ENCODE measurements at places on chromosomes 3 and 15.

- no peak for DNase-seq
These were observed 63.6 kb downstream of the SLC15A2 start for GRCh38 chr3:121957674-121958415.

DNA sequence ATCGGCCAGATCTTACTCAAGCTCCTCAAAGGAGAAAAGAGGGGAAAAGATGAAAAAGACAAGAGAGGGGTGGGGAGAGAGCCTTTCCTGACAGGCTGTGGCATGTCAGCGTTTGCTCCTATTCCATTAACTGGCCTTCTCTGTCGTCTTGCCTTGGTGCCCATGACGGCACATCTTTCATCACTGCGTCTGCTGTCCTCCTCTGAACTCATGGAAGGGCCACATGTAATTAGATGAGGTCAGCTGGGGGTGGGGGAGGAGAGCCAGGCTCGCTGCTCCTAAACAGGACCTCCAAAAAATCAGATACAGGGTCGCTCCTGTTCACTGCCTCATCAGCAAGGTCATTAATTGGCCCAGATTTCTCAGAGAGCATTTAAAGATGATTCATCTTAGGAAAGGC lies 49.7 kb downstream of the LRTM1 start:
- no peak for DNase-seq

DNA sequence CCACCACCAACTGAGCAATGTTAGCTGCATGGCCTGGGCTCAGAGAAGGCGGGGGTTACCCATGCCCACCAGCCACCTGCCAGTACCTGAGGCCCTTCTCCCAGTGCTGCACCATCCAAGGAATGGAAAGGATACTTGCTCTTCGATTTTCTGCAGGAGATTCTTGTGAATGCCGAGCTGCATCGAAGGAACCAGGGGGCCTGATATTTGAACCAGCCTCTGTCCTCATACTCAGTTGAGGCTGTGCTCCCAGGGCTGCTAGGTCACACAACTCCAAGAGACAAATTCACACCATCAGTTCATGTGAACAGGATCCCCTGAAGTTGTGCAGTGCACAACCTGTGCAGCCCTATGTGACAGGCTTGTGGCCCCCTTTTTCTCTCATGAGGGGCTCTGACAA lies 18.0 kb downstream of the PLA2G4F start:
- DNase-seq = no peak

- DNase-seq = no peak
These were observed 205.0 kb downstream of the OSBPL10 start for GRCh38 chr3:31776016-31776415.

DNA sequence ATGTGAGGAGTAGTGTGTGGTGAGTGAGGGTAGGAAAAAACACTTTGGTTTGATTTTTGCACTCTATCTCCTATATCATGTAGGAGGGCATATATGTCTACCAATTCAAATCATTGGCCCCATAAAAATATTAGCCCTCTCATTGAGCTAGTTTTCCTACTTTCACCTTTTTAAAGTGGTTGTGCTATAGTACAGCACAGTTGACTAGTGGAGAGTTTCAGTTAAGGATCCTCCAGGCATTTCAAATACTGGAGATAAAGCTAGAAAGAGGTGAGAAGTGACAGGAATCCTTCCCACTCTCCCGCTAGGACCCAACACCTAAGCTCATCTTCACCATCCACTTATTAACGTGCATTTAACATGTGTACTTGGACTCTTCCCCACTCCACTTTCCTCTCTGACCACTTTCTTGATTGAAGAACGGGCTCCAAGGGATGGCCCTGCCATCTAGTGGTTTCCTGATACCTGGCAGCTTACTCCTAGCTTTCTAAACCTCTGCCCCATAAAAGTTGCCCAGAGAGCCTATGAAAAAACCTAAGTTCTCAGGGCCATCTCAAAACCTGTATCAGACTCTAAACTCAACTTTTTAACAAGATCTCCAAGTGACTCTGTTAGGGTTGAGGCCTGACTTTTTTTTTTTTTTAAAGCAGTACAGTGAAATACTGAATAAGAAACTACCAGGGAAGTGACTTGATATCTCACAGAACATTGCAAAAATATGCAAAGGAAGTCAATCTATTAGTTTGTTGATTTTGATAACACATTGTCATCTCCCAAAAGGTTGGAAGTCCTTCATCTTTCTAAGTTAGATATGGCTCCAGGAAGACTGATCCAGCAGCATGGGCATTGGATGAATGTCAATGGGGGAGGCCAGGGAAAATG lies 17.9 kb downstream of the IL12A start:
- peak; percentile 63 for DNase-seq

- no peak for DNase-seq
These were observed 1033.7 kb downstream of the ROBO1 start for GRCh38 chr3:78734048-78734637.

DNA sequence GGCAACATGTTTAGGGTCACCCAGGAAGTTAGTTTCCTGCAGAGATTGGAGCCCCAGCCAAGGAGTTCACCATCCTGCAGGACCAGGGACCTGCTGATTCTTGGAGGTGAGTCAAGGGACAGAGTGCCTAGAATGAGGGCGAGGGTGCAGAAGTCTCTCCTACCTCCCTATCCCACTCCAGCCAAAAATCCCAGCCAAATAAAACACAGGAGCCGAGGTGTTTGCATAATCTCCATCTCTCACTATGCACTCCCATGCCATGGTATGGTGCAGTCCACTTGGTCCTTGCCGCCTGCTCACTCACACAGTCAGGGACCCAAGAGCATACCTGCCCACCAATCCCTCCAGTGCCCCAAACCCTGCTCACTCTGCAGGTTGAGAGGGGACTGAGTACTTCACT lies 294.2 kb downstream of the UACA start:
- DNase-seq = no peak

GRCh38 chr3:195080571-195081151 lies 190.3 kb downstream of the XXYLT1 start:
- DNase-seq = no peak

DNA sequence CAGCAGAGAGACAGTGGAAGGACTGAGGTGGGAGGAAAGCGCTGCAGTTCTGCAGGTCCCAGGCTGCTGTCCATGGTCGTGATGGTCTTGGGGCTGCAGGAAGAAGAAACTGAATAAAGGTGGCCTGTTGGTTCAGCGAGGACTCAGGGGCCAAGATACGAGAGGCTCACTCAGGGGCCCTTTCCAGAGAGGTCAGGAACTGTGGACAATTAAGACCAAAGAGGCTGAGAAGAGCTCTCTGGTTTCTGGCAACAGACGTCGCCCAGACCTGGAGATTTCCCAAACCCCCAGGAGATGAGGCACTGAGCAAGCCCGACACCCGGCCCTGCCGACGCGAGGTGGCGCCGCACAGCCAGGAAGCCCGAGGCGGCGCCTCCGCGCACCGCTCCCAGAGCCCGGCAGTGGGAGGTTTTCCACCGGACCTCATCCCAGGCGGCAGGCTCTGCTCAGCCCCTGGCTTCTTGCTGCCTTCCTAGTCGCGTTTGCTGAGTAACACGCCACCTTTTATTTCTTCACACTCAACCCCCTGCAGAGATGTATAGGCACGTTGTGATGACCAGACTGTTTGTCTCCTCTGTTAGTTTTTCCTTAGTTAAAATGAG lies 56.4 kb upstream of the ARRDC4 start:
- DNase-seq = peak; percentile 44

GRCh38 chr3:37526511-37526910 lies 335.2 kb upstream of the CTDSPL start:
- DNase-seq = no peak

DNA sequence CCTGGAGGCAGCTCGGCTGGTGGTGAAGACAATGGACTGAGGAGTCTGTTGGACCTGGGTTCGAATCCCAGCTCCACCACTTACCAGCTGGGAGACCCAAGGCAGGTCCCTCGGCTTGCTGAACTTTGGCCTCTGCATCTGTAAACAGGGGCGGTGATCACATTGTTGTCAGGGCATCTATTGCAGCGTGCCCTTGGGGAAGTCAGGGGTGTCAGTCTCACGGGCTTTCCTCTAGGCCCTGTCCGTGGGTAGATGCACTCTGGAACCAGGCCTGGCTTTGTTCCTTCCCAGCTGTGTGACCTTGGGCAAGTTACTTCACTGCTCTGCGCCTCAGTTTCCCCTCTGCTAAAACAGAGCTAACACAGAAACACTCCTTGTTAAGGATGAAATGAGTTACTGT lies 68.8 kb upstream of the SLC6A6 start:
- DNase-seq = no peak

DNA sequence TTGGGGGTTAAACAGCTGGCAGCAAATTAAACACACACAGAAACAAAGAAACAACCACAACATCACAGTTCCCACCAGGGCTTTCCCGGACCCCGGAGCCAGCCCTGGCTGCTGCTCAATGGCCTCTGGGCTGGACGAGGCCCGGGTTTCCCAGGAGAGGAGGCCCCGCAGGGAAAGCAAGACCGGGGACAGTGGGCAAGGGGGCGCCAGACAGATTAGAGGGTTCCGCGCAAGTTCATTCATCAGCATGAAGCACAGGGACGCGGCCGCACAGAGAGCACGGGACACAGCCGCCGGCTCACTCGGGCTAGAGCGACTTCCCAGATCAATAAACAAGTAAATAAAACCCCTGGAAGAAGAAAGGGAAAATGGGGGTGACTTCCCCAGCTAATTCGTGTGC lies 66.4 kb upstream of the RPL32 start:
- no peak for DNase-seq

DNA sequence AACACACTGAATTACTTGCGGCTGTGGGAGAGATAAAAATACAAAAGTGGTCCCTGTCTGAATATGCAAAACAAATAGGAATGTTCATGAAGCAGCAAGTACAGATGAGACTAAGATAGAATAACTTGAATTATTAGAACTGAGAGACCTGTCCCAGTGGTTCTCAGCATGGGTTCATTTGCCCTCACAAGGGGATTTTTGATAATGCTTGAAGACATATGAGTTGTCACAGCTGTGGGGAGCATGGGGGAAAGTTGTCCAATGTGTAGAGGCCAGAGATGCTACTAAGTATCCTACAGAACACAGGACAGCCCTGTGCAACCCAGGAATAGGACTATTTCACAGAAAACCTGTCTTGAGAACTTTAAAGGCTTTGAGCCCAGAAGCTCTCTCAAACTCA lies 22.4 kb downstream of the PPM1L start:
- no peak for DNase-seq

- DNase-seq = peak; percentile 52
These were observed at the start of gene RASGRP1 for GRCh38 chr15:38564557-38565286. TSS of gene RASGRP1 (minus strand) at chr15:38564814. CDS start at chr15:38564628, 186 bp downstream.

- DNase-seq = no peak
These were observed 187.1 kb downstream of the FMN1 start for GRCh38 chr15:33007303-33007855.

GRCh38 chr3:122594025-122594424 lies 16.6 kb downstream of the PARP15 start:
- DNase-seq = no peak

DNA sequence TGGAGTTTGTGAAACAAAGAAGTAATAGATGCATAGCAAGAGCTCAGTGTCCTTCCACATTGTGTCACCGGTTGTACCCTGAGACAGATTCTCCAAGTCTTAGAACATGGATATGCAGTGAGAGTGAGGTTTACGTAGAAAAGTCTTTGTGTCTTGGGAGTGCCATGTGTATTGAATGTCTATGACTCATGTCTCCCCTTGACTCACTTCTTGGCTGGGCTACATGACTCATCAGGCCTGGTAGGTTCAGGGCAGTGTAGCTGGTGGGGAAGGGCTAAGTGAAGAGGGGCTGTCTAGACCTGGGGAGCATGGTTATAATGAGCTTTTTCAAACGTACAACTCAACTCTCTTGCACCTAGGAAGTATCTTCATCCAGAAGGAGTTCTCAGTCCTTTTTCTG lies 167.4 kb downstream of the GAP43 start:
- DNase-seq = peak; percentile 18

- no peak for DNase-seq
These were observed 94.6 kb upstream of the SNTN start for GRCh38 chr3:63557912-63558311.

DNA sequence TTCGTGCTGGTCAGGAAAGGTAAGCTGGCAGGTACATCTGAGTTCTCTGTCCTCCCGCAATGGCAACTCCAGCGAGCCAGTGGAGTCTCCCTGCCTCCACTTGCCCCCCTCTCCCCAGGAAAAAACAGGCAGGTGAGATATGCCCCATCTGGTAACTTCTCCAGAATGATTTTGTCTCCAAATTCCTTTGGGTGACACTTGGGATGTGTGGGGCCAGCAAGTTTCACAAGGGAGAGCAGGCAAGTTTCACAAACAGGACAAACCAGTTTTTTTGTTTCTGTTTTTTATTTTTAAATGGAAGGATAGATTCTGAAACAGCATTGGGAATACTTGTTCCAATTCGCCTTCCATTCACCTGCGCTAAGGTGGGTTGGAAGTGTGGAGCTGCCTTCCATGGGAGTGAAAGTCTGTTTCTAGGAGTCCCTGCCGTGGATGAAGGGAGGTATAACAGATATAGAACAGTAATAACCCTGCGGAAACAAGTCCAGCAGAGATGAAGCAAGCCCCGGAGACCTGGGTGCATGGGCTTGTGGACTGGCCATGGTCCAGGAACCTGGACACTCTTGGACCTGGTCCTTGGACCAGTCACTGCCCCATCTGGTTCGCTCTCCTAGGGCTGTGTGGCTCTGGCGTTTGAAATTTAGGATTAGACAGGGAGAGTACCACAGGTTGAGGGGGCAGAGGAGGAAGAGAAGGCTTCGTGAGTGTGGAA lies 22.9 kb upstream of the KIF23 start:
- no peak for DNase-seq

- DNase-seq = no peak
These were observed 111.4 kb downstream of the ZMAT3 start for GRCh38 chr3:178960181-178960580.

- no peak for DNase-seq
These were observed 540.0 kb upstream of the ROBO1 start for GRCh38 chr3:80307844-80308243.

DNA sequence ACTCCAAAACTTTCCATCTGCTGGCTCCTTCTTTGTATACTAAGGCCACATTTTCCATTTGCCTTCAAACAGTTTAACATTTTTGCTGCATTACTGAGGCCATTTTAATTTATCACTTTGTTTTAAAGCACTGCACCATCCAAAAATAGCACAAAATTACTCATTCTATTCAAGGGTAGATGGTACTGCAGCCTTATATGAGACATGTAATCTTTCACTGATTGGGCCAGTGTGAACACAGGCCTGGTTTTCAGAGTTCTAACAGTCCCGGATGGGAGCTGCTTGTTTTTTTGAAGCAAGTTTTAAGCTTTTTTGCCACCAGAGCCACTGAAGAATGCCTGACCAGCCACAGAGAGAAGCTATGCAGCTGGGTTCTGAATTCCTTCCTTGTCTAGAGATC lies 172.3 kb upstream of the TSC22D2 start:
- no peak for DNase-seq

- DNase-seq = no peak
These were observed 243.6 kb upstream of the MDFIC2 start for GRCh38 chr3:70556056-70556455.

GRCh38 chr15:52805351-52806283 lies 15.5 kb upstream of the ONECUT1 start:
- no peak for DNase-seq

DNA sequence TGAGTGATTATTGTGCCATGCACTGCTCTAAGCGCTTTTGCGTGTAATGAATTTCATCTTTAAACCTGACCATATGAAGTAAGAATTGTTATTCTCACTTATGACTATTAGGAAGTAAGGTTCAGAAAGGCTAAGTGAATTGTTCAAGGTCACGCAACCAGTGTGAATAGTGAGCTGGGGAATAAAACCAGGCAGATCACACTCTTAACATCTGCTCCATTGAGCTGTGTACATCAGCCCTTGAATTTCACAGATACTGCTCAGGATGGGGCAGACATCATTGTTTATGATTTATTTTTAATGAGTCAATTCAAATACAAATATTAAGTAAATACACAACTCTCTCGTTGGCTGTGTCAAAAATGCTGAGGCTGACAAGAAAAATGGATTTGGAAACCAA lies 184.5 kb downstream of the FNDC3B start:
- no peak for DNase-seq

GRCh38 chr3:151544164-151544548 lies 83.3 kb upstream of the IGSF10 start:
- no peak for DNase-seq

Data from hematopoietic multipotent progenitor cell treated with erythropoietin and hydrocortisone succinate and interleukin-3 and kit ligand, for 8 days (in vitro differentiated cells).